ENCODE measurements at places on chromosomes 6 and 20. TPM values are rescaled to one million over a fixed set of nuclear protein-coding genes. Genes with fewer than 3 reads are reported as not detected.

GRCh38 chr6:9623985-9624384, 790.9 kb downstream of the TFAP2A start:
- no peaks in the 10 kb centered on the region for H3K27me3 ChIP-seq
- H3K4me3 ChIP-seq: no peak overlapping the region
- H3K36me3 ChIP-seq: no peaks in the 10 kb centered on the region
- DNase-seq: peak; percentile 39

DNA sequence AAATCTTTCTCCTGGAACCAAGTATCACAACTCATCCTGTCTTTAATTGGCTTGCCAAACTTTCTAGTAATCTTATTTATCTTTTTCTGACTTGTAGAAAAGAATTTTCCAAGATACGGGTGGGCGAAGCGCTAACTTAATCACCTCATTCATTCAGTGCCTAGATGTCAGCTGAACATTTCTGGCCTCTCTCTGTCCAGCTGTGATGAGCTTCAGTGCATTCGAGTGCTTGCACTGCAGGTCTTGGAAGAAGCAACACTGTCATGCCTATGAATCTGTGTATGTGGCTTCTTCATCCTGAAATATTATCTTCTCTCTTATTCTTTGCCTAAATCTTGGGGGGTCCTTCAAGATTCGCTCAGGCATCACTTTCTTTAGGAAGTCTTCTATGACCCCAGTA, 16.3 kb upstream of the ENPP1 start:
- H3K27me3 ChIP-seq: no peaks in the 10 kb centered on the region
- H3K27ac ChIP-seq: no peak overlapping the region
- H3K36me3 ChIP-seq: no peaks in the 10 kb centered on the region
- DNase-seq: no peak

Gene RSPH3
- 3.9 TPM for total RNA-seq

Gene MATN4
- 0.50 TPM for total RNA-seq

GRCh38 chr6:168221000-168221399, 98.6 kb downstream of the DACT2 start:
- no peak for DNase-seq
- no peak overlapping the region for H3K27ac ChIP-seq
- H3K4me3 ChIP-seq: no peak overlapping the region
- no peaks in the 10 kb centered on the region for H3K4me1 ChIP-seq
- no peaks in the 10 kb centered on the region for H3K27me3 ChIP-seq
- H3K36me3 ChIP-seq: no peaks in the 10 kb centered on the region

- DNase-seq: peak; percentile 99
- H3K36me3 ChIP-seq: peaks cover 44% of the 10 kb centered on the region
- peak overlapping the region; percentile 98 for H3K27ac ChIP-seq
Observed at GRCh38 chr6:31619805-31620585, 520 bp upstream of the PRRC2A start.

GRCh38 chr6:5082487-5083306, 2.4 kb upstream of the PPP1R3G start:
- H3K4me3 ChIP-seq: no peak overlapping the region
- peak; percentile 87 for DNase-seq
- H3K36me3 ChIP-seq: no peaks in the 10 kb centered on the region
- peaks cover 39% of the 10 kb centered on the region for H3K4me1 ChIP-seq

Gene MAPK13
- not detected for total RNA-seq

- DNase-seq: no peak
- H3K27me3 ChIP-seq: no peaks in the 10 kb centered on the region
- H3K36me3 ChIP-seq: peaks cover 9% of the 10 kb centered on the region
- H3K27ac ChIP-seq: no peak overlapping the region
Observed at GRCh38 chr6:88922775-88923548, 40.5 kb downstream of the RNGTT start.

Gene ZGPAT
- 22.8 TPM for total RNA-seq

Gene ERVFRD-1
- not detected for total RNA-seq

Gene SSR1
- total RNA-seq: 153 TPM

- H3K27me3 ChIP-seq: no peaks in the 10 kb centered on the region
- H3K27ac ChIP-seq: no peak overlapping the region
- no peaks in the 10 kb centered on the region for H3K4me1 ChIP-seq
- DNase-seq: no peak
Observed at GRCh38 chr20:16485401-16485800, 87.8 kb downstream of the KIF16B start.

Measured in SJSA1 (cell line).